ENCODE measurements at places on chromosomes 3 and 15.

DNA sequence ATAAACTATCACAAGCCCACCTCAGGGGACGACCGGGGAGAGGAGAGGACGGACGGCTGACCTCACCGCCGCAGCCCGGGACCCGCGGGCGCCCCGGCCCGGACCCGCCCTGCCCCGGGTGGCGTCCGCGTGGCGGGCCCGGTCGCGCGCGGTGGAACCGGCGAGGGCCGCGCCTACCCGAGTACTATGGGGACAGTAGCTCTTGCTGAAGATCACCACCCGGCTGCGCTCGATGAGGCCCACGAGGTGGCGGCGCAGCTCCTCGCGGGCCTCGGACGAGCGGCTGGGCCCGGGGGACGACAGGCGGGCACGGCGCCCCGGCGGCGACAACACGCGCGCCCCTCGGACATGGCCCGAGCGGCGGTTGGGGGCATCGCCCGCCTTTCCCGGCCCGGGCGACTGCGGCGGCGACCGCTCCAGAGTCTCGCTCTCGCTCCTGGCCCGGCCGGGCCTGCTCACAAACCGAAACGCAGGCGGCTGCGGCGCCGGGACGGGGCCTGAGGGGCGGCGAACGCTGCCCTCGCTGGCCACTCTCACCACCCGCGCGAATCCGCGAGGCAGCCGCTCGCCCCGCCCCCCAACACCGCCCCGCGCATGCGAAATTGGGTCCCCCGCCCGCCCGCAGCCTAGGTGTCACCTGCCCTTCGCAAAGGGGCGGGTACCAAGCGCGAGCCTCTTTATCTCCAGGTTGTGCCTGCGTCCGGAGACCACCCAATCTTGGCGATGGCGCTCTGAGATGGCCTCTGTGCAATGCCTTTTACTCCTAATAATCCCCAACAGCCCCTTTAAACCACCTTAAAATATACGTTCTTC, at the start of gene TXNRD3:
Gene TXNRD3 (minus strand): TSS at position 554 of the 813 bp plus-strand sequence.
- DNase-seq = peak; percentile 65

GRCh38 chr3:136122006-136122405, 74.1 kb downstream of the MSL2 start:
- DNase-seq = no peak

DNA sequence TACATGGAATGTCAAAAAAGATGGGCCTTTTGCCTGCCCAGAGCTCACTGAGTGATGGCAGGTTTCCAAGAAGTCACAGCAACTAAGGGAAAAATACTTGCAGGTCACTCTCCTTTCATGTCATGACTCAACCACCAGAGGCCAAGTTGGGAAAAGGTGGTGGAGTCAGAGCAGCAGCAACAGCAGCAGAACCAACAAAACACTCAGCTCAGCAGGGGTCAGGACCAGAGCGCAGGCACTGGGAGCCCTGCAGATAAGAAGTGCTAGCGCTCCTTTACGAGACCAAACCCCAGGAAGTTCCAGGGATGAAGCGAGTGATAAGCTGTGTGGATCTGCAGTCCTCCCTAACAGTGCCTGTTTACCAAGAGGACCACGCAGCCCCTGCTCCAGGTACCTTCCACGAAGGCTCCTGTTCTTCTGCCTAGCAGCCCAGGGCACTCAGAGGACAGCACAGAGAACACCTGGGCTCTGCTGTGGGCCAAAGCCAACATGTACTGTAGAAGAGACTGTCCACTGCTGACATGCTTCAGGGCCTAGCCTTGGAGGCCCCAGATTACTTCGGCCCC, 26.0 kb downstream of the POC1A start:
- DNase-seq = no peak

GRCh38 chr3:124829178-124829818, 57.9 kb downstream of the ITGB5 start:
- DNase-seq = no peak

DNA sequence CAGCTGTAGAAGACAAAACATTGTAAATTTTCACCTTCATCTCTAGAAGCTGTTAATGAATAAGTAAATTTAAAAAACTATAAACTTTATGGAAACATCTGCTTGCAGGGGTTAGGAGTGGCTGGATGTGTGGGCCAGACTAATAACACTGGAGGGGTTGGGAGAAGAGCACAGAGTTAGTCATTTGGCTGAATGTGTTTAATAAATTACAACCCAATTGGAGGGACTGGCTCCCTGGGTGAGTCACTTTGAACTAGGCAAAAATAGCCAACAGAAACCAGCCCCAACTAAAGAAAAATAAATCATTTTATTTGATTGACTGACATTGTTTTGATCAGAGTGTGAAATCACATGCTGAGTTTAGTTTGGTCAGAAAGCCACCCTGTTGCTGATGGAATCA, 21.8 kb downstream of the DGKG start:
- DNase-seq = no peak

DNA sequence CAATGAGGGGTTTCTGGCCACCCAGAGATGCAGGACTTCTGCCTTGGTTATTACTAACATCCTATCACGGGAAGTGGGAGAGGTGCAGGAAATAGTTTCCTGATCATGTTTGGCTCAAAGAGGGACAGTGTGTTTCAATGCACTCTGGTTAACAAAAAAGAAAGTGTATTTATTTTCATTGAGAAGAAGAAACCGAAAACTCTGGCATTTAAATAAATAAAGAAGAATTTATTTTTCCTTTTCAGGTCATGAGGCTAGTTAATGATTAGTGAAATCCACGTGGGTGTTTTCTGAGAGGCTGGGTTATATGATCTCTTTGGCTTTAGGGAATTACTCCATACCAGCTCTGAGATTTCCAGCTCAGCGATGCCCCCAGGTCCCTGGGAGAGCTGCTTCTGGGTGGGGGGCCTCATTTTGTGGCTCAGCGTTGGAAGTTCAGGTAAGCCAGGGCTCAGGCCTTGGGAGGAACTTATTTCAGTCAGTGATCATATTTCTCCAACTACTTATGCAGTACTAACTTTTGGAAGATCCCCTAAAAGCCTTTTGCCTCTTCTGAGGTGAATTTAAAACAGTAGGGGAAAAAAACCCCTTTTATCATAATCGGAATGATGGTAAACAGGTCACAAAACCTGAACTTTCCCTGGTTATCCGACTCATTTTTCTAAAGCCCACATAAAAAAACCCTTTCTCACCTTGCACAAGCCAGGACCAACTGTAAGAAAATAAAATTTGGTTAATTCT, at the start of gene PLA1A:
Gene PLA1A (plus strand): TSS at position 338 of the 741 bp plus-strand sequence. CDS start 29 bp downstream, at position 367.
- DNase-seq = no peak

DNA sequence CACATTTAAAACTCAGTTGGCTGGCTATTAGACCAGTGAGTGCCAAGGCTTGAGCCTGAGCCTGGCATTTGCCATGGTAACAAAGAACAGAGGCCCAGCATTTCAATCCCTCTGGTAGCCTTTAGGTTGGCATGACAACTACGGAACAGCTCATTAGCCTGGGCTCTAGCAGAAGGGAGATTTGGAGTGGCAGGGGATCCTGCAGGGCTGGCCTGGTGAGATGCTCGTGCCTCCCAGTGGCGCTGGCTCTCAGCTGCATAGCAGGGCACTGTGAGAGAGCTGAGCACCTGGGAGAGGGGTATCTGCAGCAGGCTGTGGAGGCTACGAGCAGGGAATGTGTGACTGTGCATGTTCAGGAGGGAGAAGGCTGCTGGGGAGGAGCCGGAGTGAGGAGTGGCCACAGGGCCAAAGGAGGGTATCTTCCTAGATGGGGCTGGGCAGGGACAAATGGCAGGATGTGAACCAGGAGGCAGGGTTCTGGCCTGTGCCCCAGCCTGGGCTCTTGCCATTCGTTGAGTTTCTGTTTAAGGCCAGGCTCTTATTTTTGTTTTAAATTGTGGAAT, 5.6 kb upstream of the ABTB1 start:
- DNase-seq = no peak

- no peak for DNase-seq
Observed at GRCh38 chr3:130688015-130688688, 58.5 kb downstream of the PIK3R4 start.

- DNase-seq = no peak
Observed at GRCh38 chr3:132245552-132246142, 71.6 kb upstream of the ACP3 start.

DNA sequence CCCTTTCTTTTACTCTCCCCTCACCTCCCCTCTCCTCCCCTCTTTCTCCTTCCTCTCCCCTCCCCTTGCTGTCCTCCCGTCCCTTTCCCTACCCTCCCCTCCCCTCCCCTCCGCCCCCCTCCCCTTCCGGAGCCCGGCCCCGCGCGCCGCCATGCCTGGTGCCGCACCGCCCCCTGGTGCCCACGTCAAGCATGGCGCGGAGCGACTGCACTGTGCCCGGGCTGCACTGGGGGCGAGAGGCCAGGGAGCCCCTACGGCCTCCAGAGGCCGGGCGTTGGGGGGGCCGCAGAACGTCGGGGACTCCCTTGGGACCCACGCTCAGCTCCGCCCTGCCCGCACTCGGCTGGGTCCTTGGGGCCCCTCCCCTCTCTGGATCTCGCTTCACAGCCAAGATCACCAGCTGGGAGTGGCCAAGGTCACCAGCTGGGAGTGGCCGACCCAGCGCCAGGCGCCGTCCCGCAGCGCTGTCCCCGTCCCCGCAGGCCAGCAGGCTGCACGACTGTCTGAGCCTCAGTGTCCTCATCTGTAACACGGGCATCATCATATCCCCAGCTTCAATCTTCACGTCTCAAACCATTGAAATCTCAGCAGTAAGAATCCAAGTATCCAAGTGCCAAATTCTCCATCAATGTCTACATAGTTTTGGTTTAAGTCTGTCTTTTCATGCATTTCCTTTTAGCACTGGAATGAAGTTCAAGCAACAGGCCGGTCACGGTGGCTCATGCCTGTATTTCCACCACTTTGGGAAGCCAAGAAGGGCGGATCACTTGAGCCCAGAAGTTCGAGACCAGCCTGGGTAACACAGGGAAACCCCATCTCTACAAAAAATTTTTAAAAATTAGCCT, 42.5 kb downstream of the TPRA1 start:
- peak; percentile 37 for DNase-seq

- no peak for DNase-seq
Observed at GRCh38 chr3:66762916-66763693, 235.0 kb upstream of the KBTBD8 start.

GRCh38 chr15:41965441-41966413, 6.6 kb downstream of the EHD4 start:
- DNase-seq = no peak

DNA sequence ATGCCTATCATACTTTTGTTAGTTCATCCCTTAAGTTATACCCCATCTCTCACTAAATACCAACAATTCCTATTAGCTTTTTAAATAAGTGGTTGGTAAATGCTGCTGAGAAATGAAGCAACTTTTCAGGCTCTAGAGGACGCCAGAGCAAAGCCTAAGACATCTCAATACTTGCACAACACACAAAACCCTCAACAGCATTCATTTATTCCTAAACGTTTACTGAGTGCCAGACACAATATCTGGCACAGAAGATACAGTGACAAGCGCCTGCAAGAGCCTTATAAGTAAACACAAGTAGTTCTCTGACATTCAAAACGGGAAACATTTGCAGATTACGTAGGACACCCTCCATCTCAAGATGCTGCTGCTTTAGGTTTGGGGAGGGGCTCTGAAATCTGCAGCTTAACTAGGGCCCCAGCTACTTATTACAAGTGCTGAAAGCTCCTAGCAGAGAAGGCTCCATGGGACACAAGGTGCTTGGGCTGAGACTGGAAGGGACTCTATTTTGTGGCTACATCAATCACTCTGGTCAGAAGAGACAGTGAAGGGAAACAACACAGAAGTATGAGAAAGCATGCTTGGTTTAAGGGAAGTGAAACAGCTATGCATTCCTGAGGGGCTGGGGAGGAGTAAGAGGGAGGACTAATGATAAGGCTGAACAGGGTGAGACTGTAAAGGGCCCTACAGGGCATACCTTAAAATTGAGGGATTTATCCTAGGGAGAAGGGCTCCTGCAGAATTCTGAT, 311.3 kb downstream of the PLCL2 start:
- peak; percentile 12 for DNase-seq

Measured in thymus (tissue), 14 donors.